NAMALWA (cell line): ENCODE measurements at places on chromosomes 1 and 21.

GRCh38 chr21:42740405-42740909 lies 87.0 kb downstream of the PDE9A start:
- DNase-seq: no peak

- DNase-seq: no peak
Observed at GRCh38 chr1:56808410-56808809, 10.8 kb downstream of the FYB2 start.

DNA sequence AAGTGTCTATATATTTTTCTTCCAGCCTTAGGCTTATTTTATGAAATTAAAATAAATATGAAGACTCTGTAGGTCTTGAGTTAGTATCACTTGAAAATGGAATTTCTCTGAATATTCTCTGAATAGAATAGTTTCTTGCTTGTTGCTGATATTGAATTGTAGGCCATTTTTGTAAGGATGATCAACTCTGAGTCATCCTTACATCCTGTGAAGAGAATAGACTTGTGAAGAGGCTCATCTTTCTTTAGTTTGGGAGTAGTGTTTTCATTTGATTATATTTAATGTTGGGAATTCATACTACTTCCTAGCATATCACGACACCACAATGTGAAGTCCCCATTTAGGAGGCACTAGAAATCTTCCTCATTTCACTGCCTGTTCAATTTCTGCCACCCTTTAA lies 27.5 kb upstream of the CD1D start:
- DNase-seq: no peak

GRCh38 chr1:44038876-44039657 lies 7.8 kb upstream of the SLC6A9 start:
- DNase-seq: no peak
